ENCODE measurements at places on chromosomes 3 and 15. TPM values are rescaled to one million over a fixed set of nuclear protein-coding genes. Genes with fewer than 3 reads are reported as not detected.

Gene SLC51B
- not detected for total RNA-seq

Gene NR1I2
- 0.42 TPM for total RNA-seq

Gene CPN2
- not detected for total RNA-seq

Gene SLC28A1
- not detected for total RNA-seq

DNA sequence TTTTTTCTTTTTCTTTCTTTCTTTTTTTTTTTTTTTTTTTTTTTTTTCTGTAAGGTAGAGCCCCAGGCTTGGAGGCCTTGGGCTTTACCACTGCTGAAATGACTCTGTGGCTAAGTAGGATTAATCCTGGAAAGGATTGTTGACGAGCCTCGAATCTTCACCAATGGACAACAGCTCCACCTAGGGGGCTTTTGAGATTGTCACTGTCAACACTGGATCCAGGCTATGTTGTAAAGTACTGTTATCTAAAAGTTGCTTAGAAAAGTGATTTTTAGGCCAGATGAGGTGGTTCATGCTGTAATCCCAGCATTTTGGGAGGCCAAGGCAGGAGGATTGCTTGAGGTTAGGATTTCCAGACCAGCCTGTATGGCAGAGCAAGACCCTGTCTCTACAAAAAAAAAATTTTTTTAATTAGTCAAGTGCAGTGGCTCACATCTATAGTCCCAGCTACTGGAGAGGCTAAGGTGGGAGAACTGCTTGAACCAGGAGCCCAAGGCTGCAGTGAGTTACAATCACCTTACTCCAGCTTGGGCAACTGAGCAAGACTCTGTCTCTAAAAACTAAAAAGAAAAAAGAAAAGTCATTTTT, 41.6 kb downstream of the KLHL18 start:
- H3K4me3 ChIP-seq: no peak overlapping the region
- H3K36me3 ChIP-seq: no peaks in the 10 kb centered on the region
- H3K27ac ChIP-seq: no peak overlapping the region
- no peaks in the 10 kb centered on the region for H3K4me1 ChIP-seq

GRCh38 chr3:143236226-143236964, 116.8 kb downstream of the CHST2 start:
- H3K4me3 ChIP-seq: no peak overlapping the region
- H3K27me3 ChIP-seq: no peaks in the 10 kb centered on the region
- no peak overlapping the region for H3K27ac ChIP-seq
- no peaks in the 10 kb centered on the region for H3K4me1 ChIP-seq
- H3K36me3 ChIP-seq: no peaks in the 10 kb centered on the region
- no peak for DNase-seq

- no peak overlapping the region for H3K4me3 ChIP-seq
- DNase-seq: no peak
- H3K36me3 ChIP-seq: peaks cover 3% of the 10 kb centered on the region
- no peak overlapping the region for H3K27ac ChIP-seq
- H3K27me3 ChIP-seq: no peaks in the 10 kb centered on the region
Observed at GRCh38 chr15:58590926-58591325, 158.6 kb downstream of the ADAM10 start.

- H3K4me3 ChIP-seq: no peak overlapping the region
- no peaks in the 10 kb centered on the region for H3K4me1 ChIP-seq
- no peak for DNase-seq
- no peaks in the 10 kb centered on the region for H3K36me3 ChIP-seq
- H3K27me3 ChIP-seq: no peaks in the 10 kb centered on the region
Observed at GRCh38 chr3:171933441-171933840, 90.3 kb downstream of the TMEM212 start.

DNA sequence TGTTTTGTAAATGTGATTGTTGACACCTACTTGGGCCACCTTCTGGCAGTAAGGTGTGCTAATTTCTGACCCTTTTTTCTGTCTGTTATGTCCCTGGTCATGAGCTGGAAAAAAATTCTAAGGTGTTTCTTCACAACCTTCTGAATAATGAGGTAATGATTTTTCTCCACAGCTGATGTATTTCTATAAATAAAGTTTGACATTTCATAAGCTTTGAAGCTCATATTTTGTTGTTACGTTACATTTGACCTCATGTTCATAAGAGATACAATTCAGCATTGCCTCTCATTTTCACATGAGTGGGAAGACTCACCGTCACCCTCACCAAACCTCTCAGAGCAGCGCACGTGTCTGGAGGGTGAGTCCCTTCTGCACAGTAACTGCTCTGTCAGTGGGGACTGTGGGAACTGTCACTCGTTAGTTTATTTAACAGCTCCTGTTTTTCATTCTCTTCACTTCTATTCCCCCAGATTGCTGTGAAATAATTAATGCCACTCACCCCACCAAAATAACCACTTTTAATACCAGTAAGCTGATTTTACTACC, 140.9 kb downstream of the PLCL2 start:
- no peaks in the 10 kb centered on the region for H3K27me3 ChIP-seq
- peaks cover 27% of the 10 kb centered on the region for H3K4me1 ChIP-seq
- H3K36me3 ChIP-seq: no peaks in the 10 kb centered on the region

DNA sequence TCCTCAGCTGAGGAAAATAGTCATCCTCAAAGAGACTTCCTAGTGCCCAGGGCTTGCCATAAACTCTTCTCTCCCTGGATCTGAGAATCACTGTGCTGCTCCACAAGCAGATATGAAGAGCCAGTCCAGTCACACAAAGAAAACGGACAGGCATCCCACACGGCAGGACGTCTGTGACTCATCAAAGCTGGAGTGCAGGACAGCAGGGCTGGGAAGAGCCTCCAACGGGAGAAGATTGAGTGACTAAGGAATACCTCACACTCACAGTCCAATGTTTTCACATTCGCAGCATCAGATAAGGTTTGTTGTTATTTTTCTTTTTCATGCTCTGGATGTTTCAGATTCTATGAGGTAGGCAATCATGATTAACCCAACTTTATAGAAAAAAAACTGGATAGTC, 57.8 kb downstream of the NEK10 start:
- DNase-seq: no peak
- H3K27ac ChIP-seq: no peak overlapping the region
- no peaks in the 10 kb centered on the region for H3K27me3 ChIP-seq
- no peak overlapping the region for H3K4me3 ChIP-seq

DNA sequence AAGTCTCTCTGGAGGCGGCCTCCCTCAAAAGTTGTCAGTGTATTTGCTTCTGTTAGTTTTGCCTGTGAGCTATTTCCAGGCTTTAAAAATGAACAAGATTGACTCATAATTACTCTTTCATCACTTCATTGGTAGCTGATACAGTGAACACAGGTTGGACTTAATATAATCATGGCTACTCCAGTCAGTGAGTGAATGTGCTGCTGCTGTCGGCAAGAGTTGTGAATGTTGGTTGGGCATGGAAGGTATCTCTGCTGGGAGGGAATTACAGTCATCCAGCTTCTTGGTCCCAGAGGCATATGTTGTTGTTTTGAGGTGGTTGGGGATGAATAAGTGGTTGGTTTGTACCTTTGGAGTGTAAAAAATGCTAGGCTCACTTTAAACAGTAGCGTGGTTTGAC, 11.5 kb downstream of the TCF12 start:
- H3K36me3 ChIP-seq: no peaks in the 10 kb centered on the region
- peaks cover 28% of the 10 kb centered on the region for H3K4me1 ChIP-seq
- no peak overlapping the region for H3K27ac ChIP-seq
- DNase-seq: no peak
- no peaks in the 10 kb centered on the region for H3K27me3 ChIP-seq

DNA sequence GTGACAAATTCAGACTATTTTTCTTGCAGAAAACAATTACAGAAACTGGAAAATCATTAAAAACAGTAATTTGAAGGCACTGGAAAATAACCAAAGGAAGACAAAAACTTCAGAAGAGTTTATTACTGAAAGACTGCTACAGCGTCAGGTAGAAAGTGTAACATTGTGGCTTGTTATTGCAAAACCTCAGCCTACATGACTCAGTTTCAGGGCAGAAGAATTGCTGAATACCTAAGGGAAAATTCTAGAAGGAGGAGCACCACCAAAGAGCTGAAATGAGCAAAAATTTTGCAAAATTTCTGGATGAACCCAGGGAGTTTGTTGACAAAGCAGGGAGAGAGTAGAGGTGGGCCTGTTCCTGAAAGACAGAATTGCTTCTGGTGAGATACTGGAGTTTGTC, 219.6 kb downstream of the C3orf38 start:
- H3K4me1 ChIP-seq: no peaks in the 10 kb centered on the region
- H3K4me3 ChIP-seq: no peak overlapping the region
- H3K27ac ChIP-seq: no peak overlapping the region
- H3K27me3 ChIP-seq: no peaks in the 10 kb centered on the region

DNA sequence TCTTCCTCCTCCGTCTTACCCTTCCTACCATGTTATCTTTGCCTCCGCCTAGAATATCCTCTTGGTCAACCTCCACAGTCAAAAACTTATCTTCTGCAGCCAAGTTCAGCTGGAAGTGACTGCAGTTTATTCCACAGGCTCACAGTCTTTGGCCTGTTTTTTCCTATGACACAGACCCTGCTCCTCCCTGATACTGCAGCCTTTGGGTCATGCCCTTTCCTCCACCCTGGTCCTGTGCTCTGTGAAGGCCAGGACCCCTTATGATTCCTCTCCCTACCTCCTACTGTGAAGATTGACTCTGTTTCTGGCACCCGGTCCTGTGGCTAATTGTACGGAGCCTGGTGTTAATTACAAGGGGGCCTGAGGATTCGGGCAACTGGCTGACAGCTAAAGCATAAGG, 49.3 kb upstream of the SCN5A start:
- H3K4me1 ChIP-seq: no peaks in the 10 kb centered on the region
- DNase-seq: no peak
- H3K27me3 ChIP-seq: no peaks in the 10 kb centered on the region
- no peaks in the 10 kb centered on the region for H3K36me3 ChIP-seq
- H3K4me3 ChIP-seq: no peak overlapping the region
- H3K27ac ChIP-seq: no peak overlapping the region

DNA sequence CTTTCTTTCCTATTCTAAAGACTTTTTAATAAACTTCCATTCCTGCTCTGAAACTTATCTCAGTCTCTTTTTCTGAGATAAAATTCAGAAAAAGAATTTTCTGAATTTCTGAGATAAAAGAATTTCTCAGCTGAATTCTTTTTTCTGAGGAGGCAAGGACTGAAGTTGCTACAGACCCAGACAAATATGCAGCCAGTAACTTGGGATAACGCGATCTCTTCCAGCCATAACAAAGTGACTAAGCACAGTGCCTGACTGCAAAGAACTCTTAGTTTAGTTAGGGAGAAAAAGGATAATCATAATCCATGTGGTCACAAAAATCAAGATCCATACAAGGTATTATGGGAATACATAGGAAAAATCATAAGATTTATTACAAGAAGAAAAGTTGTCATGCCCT, 222.0 kb upstream of the GAP43 start:
- no peaks in the 10 kb centered on the region for H3K36me3 ChIP-seq
- no peaks in the 10 kb centered on the region for H3K27me3 ChIP-seq
- no peaks in the 10 kb centered on the region for H3K4me1 ChIP-seq

- H3K4me3 ChIP-seq: no peak overlapping the region
- H3K27ac ChIP-seq: no peak overlapping the region
- H3K4me1 ChIP-seq: peaks cover 6% of the 10 kb centered on the region
Observed at GRCh38 chr3:16929311-16929710, 44.6 kb downstream of the PLCL2 start.

GRCh38 chr3:183210341-183210740, 42.7 kb upstream of the B3GNT5 start:
- H3K36me3 ChIP-seq: no peaks in the 10 kb centered on the region
- no peak overlapping the region for H3K27ac ChIP-seq
- H3K4me1 ChIP-seq: no peaks in the 10 kb centered on the region
- no peak overlapping the region for H3K4me3 ChIP-seq
- no peak for DNase-seq
- no peaks in the 10 kb centered on the region for H3K27me3 ChIP-seq

- no peak overlapping the region for H3K4me3 ChIP-seq
- DNase-seq: no peak
- peaks cover 40% of the 10 kb centered on the region for H3K4me1 ChIP-seq
- H3K27me3 ChIP-seq: no peaks in the 10 kb centered on the region
- H3K27ac ChIP-seq: no peak overlapping the region
Observed at GRCh38 chr3:56590814-56591213, 33.8 kb downstream of the CCDC66 start.

Data from naive thymus-derived CD4-positive, alpha-beta T cell (primary cell).